ENCODE measurements at places on chromosomes 5 and 9.

DNA sequence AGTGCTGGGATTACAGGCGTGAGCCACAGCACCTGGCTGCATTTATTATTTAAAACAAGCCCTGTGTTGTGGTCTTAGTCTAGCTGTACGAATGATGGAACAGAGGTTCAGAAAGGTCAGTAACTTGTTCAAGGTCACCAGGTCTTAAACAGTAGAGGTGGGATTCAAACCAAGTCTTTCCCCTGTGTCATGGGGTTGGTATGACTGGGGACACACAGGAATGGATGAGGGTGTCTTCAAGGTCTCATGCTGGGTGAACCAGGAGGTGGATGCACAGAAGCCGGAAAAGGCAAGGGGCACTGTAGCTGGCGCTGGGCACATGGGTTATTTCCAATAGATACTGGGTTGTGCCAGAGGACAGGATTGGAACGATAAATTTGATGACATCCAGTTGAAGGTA is 32.2 kb upstream of the TJP2 start:
- DNase-seq, result no peak

GRCh38 chr9:22165144-22165543 is 156.0 kb upstream of the CDKN2B start:
- no peak for DNase-seq

GRCh38 chr5:87705876-87706275 is 293.1 kb upstream of the CCNH start:
- no peak for DNase-seq

DNA sequence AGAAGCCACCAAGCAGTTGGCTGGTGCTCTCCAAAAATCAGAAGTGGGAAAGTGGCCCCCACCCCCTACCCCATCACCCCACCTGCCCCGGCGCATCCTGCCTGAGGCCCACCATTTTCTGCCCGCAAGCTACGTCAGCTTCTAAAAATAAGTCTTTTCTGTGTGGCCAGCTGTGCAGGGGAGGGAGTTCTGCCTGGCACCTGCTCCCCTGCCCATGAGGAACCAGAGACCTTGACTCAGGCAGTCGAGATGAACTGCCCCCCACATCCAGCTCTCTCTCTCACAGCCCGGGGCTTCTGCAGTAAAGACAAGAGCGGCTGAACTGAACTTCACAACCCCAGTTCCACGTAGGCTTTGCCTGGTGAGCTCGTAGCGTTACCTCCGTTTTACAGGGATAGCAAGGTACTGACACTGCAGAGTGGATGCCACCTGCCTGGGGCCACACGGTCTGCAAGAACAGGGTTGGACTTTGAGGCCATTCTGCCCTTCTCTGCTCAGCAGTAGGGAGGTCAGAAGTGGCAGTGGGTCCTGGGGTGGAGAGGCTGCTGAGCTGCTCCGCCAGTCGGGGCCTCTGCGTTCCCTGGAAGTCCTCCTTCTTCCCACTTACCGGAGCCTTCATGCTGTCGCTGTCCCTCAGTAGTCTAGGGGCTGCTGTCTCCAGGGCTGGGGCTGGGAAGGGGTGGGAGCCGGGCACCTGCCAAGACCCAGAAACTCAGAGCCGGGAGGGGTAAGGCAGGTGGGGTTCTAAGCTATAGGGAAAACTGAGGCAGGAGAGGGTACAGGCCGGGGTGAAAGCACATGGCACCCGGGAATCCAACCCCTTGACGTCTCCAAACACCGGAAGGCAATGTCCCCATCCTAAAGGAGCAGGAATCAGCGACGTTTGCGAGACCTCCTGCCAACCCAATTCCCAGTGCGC is 781 bp downstream of the ST6GALNAC4 start:
- DNase-seq, result no peak

GRCh38 chr9:135152614-135153334 is 65.3 kb downstream of the OLFM1 start:
- no peak for DNase-seq

GRCh38 chr9:105963343-105964099 is 269.2 kb downstream of the TMEM38B start:
- DNase-seq, result no peak

DNA sequence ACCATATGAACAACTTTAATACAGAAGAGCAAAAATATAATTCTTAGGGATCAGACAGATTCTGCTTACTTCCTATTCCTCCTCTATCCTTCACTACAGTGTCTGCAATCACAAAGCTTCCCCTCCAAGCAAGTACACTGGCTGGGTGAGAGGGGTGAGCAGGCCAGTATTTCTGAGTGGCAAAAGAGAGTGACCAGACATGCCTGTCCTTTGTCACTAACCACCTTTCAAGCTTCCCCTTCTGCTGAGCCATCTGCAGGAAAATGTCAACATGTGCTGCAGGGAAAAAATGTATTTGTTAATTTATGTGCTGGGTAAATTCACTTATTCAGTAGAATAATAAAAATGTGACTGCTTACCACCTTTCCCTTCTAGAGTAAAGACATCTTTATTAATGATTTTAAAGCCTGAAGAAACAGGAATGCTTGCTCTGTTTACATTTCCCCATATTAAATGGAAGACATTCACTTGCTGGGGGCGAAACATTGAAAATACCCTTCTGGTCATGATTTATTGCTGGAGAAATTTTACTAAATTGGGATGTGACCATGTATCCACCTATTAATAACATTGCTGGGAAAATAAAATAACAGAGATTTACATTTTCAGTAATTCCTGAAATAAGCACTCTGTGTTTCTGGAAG is 84.9 kb downstream of the SPOCK1 start:
- no peak for DNase-seq

- no peak for DNase-seq
Measured at GRCh38 chr5:81908771-81909170, 63.1 kb upstream of the ATG10 start.

Measured in T-helper 17 cell (primary cell).